ENCODE measurements at places on chromosomes 13 and 19. TPM values are rescaled to one million over a fixed set of nuclear protein-coding genes. Genes with fewer than 3 reads are reported as not detected.
A peak's percentile ranks its signal among the peaks of the same experiment; 100 is the strongest.

DNA sequence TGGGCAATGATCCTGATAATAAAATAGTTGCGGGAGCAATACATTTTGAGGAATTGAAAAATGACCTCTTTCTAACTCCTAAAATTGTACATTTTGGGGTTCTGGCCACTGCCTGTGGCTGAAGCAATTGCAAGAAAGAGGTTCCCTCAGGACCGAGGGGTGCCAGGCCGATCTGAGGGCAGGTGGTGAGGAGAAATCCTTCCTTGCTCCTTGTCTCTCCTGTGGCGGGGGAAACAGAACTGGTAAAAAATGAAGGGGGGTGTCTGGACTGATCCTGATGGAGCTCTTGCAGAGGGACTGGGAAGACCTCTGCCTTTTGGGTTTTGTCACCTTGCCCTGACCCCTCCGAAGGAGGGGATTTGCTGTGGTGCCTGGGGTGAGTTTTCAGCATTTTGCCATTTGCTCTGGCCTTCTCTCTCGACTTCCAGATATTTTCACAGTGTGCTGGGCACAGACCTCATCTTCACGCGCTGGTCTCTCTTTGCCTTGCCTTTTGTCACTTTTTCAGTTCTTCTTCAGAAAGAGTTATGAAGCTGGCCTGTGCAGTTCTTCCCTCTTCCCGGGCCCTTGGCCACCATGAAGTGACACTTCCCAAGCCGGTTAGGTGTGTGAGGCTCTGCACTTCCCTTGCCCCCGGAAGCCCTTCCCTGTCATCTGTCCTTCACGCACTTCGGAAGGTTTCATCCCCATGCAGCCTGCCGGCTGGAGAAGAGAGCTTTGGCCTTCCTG is 22.2 kb downstream of the NFIX start:
- peaks cover 29% of the 10 kb centered on the region for H3K4me1 ChIP-seq
- H3K36me3 ChIP-seq: no peaks in the 10 kb centered on the region
- H3K27ac ChIP-seq: no peak overlapping the region
- H3K4me3 ChIP-seq: no peak overlapping the region
- peaks cover 21% of the 10 kb centered on the region for H3K27me3 ChIP-seq

DNA sequence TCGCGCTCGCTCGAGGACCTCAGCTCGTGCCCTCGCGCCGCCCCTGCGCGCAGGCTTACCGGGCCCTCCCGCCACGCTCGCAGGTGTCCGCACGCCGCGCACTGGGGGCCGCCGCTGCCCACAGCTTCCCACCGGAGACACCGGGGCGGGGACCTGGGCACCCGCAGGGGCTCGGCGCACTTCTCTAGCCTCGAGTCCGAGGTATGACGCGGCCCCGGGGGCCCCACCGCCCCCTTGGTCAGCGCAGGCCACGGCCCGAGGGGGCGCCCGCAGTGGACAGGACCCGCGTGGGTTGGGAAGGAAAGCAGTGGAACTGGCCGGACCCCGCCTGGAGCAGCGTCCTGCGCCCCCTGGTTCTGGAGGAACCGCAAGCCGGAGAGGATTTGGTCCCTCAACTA is 2.1 kb upstream of the GRWD1 start:
- no peak for DNase-seq
- no peak overlapping the region for H3K27ac ChIP-seq
- no peak overlapping the region for H3K4me3 ChIP-seq
- H3K4me1 ChIP-seq: peaks cover 25% of the 10 kb centered on the region
- H3K27me3 ChIP-seq: peaks cover 31% of the 10 kb centered on the region
- H3K36me3 ChIP-seq: peaks cover 10% of the 10 kb centered on the region

- no peak overlapping the region for H3K27ac ChIP-seq
- peaks cover 24% of the 10 kb centered on the region for H3K4me1 ChIP-seq
- peak; percentile 65 for DNase-seq
- no peaks in the 10 kb centered on the region for H3K36me3 ChIP-seq
Observed at GRCh38 chr19:48419158-48419920, 25.9 kb downstream of the GRIN2D start.

GRCh38 chr13:101939370-101939769 is 462.5 kb downstream of the FGF14 start:
- no peak overlapping the region for H3K27ac ChIP-seq
- H3K27me3 ChIP-seq: no peaks in the 10 kb centered on the region
- H3K36me3 ChIP-seq: no peaks in the 10 kb centered on the region
- no peak for DNase-seq

- no peak for DNase-seq
- no peak overlapping the region for H3K4me3 ChIP-seq
- no peak overlapping the region for H3K27ac ChIP-seq
- H3K4me1 ChIP-seq: peaks cover 6% of the 10 kb centered on the region
- H3K27me3 ChIP-seq: peaks cover 14% of the 10 kb centered on the region
Observed at GRCh38 chr19:35031072-35031881, 1.0 kb downstream of the SCN1B start.

DNA sequence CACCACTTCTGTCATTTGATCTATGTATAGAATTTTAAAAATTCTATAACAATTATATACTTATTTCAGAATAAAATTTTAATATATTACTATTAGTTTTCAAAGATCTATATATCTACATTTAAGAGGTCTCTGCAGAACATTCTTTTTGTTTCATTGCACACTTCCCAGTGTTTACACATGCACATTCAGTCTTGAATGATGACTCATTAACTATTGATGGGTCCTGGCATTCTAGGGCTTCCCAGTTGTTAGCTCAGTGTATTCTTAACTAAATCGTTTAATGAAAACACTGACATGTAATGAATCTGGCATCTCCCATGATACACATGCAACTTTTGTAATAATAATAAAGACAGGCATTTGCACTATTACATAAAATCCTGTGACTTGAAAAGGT is 324.6 kb downstream of the KLF12 start:
- H3K36me3 ChIP-seq: no peaks in the 10 kb centered on the region
- no peak for DNase-seq
- H3K27ac ChIP-seq: no peak overlapping the region
- no peak overlapping the region for H3K4me3 ChIP-seq

DNA sequence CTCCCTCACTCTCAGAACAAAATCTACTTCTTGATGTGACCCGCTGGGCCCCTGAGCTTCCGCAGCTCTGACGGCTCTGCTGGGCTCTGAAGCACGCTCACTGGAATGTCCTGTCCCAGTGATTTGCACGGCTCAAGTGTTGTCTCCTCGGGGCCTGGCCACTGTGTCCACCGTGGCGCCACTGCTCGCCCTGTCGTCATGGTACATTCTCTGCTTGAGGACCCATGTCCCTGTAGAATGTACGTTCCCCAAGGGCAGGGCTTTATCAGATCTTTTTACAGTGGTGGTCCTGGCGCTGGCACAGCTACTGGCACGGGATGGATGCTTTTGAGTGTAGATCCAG is 12.1 kb downstream of the KLHL26 start:
- DNase-seq: no peak
- no peak overlapping the region for H3K4me3 ChIP-seq
- peaks cover 35% of the 10 kb centered on the region for H3K4me1 ChIP-seq
- H3K27ac ChIP-seq: no peak overlapping the region
- H3K36me3 ChIP-seq: peaks cover 2% of the 10 kb centered on the region

DNA sequence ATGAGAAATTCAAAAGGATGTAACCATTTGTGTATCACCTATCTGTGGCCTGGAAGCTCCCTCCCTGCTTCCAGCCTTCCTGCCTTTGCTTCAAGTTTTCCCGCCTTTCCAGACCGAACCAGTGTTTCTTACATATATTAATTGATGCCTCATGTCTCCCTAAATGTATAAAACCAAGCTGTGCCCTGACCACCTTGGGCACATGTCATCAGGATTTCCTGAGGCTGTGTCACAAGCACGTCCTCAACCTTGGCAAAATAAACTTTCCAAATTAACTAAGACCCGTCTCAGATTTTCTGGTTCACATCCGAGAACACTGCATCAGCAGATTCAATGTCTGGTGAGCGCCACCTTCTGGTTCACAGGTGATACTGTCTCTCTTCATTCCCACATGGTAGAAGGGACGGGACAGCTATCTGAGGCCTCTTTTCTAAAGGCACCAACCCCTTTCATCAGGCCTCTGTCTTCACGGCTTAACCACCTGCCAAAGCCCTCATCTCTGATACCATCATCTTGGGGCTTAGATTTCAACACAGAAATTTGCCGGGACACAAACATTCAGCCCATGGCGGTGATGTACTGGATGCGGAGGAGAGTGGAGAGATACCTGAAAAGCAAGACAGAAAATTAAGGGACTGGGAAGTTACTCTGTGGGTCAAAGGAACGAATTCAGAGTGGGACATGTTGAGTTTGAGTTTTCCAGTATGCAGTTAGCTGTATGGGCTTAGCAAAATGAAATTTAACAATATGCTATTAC is 58.7 kb upstream of the PABPC3 start:
- H3K27me3 ChIP-seq: peaks cover 6% of the 10 kb centered on the region
- H3K4me1 ChIP-seq: no peaks in the 10 kb centered on the region
- peak; percentile 19 for DNase-seq
- no peak overlapping the region for H3K27ac ChIP-seq
- no peak overlapping the region for H3K4me3 ChIP-seq
- no peaks in the 10 kb centered on the region for H3K36me3 ChIP-seq

GRCh38 chr13:19634256-19634740 is 839 bp downstream of the MPHOSPH8 start:
- H3K27ac ChIP-seq: peak overlapping the region; percentile 71
- no peaks in the 10 kb centered on the region for H3K27me3 ChIP-seq
- peaks cover 8% of the 10 kb centered on the region for H3K36me3 ChIP-seq
- H3K4me3 ChIP-seq: peak overlapping the region; percentile 89

GRCh38 chr13:42047561-42048341 is 697 bp upstream of the DGKH start:
- H3K4me1 ChIP-seq: peaks cover 25% of the 10 kb centered on the region
- no peak overlapping the region for H3K27ac ChIP-seq
- H3K4me3 ChIP-seq: peak overlapping the region; percentile 83
- peak; percentile 20 for DNase-seq
- peaks cover 65% of the 10 kb centered on the region for H3K27me3 ChIP-seq
- H3K36me3 ChIP-seq: no peaks in the 10 kb centered on the region

DNA sequence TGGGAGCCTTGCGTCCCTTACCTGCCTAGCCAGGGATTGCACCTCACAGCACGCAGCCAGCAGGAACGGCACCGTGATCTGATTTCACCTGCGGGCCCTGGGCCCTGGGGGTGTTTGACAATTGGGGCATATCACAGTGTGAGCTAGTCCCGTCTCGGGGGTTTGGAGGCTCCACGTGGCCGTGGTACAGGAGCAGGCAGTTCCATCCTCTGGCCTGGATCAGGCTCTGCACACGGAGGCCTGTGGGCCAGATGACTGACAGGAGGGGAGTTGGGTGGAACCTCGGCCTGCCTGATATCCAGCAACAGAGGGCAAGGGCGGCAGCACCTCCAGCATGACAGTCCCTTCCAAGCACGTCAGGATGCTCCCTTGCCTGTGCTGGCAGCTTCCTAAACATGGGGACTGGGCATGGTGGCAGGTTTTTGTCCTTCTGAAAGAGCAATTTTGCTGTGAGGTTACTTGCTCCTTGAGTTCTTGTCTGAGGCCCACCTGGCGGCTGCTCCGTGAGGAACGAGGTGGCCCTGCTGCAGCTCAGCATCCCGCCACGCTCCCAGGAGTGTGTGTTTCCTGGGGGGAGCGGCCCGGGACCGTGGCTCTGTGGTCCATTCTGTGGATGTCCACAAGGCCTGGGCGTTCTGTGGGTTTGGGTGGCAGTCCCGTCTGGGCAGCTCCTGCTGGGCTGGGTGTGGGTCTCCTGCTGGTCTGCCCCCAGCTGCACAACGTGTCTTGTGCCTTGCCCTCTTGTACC is 6.3 kb upstream of the RPS15 start:
- H3K4me1 ChIP-seq: no peaks in the 10 kb centered on the region
- H3K4me3 ChIP-seq: no peak overlapping the region
- no peak for DNase-seq
- no peaks in the 10 kb centered on the region for H3K27me3 ChIP-seq
- H3K27ac ChIP-seq: no peak overlapping the region
- peaks cover 64% of the 10 kb centered on the region for H3K36me3 ChIP-seq

DNA sequence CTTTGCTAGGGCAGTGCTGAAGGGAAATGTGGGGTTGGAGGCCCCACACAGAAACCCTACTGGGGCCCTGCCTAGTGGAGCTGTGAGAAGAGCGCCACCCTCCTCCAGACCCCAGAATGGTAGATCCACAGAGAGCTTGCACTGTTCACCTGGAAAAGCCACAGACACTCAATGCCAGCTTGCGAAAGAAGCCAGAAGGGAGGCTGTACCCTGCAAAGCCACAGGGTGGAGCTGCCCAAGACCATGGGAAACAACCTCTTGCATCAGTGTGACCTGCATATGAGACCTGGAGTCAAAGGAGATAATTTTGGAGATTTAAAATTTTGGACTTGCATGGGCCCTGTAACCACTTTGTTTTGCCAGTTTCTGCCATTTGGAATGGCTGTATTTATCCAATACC is 615.4 kb upstream of the MIR17HG start:
- H3K36me3 ChIP-seq: no peaks in the 10 kb centered on the region
- no peak for DNase-seq
- no peak overlapping the region for H3K27ac ChIP-seq
- no peaks in the 10 kb centered on the region for H3K27me3 ChIP-seq
- H3K4me1 ChIP-seq: no peaks in the 10 kb centered on the region

- H3K27ac ChIP-seq: no peak overlapping the region
- no peaks in the 10 kb centered on the region for H3K36me3 ChIP-seq
- no peak for DNase-seq
- H3K4me1 ChIP-seq: no peaks in the 10 kb centered on the region
Observed at GRCh38 chr19:33316541-33317264, 14.4 kb upstream of the CEBPA start.

GRCh38 chr19:12868540-12869112 is 12.6 kb downstream of the DNASE2 start:
- H3K27ac ChIP-seq: no peak overlapping the region
- H3K4me1 ChIP-seq: peaks cover 12% of the 10 kb centered on the region
- no peaks in the 10 kb centered on the region for H3K36me3 ChIP-seq

DNA sequence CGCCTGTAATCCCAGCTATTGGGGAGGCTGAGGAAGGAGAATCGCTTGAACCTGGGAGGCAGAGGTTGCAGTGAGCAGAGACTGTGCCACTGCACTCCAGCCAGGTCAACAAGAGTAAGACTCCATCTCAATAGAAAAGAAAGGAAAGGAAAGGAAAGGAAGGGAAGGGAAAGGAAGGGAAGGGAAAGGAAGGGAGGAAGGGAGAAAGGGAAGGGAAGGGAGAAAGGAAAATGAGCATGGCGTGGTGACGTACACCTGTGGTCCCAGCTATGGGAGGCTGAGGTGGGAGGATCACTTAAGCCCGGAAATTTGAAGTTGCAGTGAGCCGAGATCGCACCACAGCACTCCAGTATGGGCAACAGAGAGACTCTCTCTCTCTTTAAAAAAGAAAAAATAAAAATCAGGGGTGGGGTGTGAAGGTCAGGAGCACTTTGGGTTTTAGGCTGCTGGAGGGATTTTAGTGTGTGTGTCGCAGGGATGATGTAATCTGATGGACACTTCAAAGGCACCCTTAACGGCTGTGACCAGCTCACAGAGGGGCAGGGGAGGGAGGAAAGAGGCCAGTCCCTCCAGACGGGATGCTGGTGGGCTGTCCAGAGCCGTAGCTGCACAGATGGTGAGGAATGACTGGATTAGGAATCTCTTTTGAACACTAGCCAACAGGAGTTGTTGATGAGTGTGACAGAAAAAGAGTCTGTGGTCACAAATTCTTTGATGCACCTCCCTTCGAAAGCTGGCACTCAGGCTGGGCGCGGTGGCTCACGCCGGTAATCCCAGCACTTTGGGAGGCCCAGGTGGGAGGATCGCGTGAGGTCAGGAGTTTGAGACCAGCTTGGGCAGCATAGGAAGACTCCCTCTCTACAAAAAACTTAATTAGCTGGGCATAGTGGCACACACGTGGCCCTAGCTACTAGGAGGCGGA is 27.6 kb downstream of the TMPRSS9 start:
- no peak for DNase-seq
- H3K27ac ChIP-seq: no peak overlapping the region
- peaks cover 23% of the 10 kb centered on the region for H3K4me1 ChIP-seq
- no peaks in the 10 kb centered on the region for H3K27me3 ChIP-seq
- H3K4me3 ChIP-seq: no peak overlapping the region

Gene DENND1C
- 11.2 TPM for polyA plus RNA-seq

Gene OR7A17
- polyA plus RNA-seq: not detected

Gene VSTM1
- 137 TPM for polyA plus RNA-seq
